ENCODE measurements at places on chromosomes 1 and 21.

DNA sequence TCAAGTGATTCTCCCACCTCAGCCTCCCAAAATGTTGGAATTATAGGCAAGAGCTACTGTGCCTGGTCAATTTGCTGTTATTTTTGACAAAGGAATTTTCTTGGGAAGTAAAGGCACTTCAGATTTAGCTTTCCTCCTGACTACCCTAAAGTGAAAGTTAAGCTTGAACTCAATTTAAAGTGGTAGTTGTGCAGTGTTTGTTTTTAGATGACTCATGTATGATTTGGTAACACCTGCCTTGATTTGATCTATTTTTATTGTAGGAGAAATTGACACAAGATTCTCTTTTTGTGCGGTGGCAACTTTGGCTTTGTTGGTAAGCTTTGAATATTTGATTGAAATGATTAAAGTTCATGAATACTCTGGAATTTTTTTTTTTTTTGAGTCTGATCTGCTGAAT lies 5.0 kb downstream of the RABGGTB start:
- no peak for DNase-seq

DNA sequence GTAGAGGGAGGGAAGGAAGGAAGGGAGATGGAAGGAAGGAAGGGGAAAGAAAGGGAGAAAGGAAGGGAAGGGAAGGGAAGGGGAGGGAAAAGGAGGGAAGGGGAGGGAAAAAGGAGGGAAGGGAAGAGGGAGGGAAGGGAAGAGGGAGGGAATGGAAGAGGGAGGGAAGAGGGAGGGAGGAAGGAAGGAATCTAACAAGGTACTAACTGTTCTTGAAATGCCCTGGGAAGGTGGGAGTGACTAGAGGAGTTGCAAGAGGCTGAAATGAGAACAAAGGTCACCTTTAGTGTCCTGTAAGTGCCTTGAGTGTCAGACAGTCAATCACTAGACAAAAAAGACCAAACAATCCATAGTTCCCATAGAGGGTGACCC lies 2.3 kb upstream of the ATP2B4 start:
- no peak for DNase-seq

DNA sequence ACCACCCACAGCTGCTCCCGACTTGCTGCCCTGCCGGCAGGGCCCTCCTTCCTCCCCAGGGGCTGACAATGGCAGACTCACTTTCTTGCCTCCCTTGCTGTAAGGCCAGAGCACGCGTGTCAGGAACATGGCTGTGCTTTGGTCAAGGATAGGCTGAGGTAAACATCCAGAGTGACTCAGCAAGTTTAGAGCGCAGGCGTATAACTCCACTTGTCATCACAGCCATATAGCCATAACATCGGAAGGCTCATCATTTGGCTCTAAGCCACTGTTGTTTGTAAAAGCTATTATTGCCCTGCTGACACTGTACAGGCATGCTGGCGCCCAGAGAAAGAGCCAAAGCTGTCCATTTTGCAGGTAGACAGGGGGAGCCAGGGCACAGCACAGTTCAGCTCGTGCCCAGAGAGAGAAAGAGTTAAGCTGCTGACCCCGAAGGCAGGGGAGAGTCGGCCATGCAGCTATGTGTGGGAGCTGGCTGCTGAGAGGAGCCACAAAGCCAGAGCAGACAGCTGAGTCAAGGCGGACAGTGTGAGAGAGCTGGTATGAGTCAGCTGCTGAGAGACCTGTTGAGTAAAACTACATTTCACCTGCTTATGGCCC lies 60.6 kb downstream of the GNG4 start:
- DNase-seq: no peak

- no peak for DNase-seq
Measured at GRCh38 chr1:5338466-5338865, 653.8 kb downstream of the NPHP4 start.

DNA sequence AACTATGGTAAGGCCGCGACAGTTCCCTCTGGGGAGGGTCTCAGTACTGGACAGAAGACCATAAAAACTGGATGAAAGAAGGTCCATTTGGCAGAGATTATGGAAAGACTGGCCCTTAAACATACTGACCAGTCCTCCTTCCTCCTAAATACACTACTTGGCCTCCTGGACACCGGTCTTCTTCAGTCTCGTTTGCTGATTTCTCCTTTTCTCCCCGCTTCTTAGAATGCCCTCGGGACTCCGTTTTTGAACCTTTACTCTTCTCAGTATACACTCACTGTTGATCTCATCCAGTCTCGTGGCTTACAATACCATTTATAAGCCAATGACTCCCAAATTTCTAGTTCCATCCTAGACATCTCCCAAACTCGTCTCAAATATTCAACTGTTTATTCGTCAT lies 694 bp upstream of the MRPL9 start:
- DNase-seq: no peak

DNA sequence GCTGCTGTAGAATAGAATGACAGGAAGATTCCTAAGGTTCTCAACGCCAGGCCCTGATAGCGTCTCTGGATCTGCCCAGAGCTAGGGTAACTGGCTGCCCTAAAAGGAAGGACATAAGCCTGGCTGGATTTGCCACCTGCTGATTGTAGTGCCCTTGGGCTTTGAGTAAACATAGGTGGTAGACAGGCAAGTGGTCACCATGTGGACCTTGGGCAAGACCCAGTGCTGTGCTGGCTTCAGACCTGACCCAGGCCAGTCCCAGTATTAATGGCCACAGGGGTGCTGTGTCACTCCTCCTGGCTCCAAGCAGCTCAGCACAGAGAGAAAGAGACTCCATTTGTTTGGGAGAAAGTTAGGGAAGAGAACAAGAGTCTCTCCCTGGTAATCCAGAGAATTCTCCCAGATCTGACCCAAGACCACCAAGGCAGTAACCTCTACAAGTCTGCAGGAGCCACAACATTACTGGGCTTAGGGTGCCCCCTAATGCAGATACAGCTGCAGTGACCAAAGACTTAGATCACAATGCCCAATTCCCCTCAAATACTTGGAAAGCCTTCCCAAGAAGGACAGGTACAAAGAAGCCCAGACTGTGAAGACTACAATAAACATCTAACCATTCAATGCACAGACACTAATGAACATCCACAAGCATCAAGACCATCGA lies 44.5 kb downstream of the PHTF1 start:
- DNase-seq: no peak

GRCh38 chr1:3697810-3698209 lies 45.5 kb downstream of the TP73 start:
- no peak for DNase-seq

DNA sequence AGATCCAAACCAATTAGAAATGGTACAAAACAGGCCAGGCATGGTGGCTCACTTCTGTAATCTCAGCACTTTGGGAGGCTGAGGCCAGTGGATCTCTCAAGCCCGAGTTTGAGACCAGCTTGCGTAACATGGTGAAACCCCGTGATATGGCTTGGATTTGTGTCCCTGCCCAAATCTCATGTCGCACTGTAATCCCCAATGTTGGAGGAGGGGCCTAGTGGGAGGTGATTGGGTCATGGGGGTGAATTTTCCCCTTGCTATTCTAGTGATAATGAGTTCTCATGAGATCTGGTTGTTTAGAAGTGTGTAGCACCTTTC lies 7.0 kb upstream of the VASH2 start:
- no peak for DNase-seq

DNA sequence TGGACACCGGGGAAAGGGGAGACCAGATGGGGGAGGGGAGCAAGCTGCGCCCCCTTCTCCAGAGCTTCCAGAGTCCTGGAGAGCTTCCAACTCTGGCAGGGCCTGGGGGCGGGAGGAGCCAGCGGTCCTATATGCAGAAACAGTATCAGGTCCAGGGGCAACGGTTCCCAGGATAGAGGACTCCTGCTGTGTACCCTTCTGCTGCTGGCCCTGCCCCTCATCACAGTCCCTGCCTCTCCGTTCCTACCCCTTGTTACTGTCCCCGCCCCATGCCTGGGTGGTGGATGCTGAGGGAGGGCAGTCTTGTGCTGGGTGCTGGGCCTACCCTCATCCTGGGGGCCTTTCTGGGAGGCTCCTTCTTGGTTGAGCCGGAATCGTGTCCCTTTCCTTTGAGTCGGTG lies 19.2 kb upstream of the PEX10 start:
- no peak for DNase-seq

GRCh38 chr1:238664139-238664538 lies 722.2 kb upstream of the CHRM3 start:
- DNase-seq: no peak

- DNase-seq: no peak
Measured at GRCh38 chr1:39051956-39052355, 25.8 kb downstream of the NDUFS5 start.

GRCh38 chr1:159866066-159866465 lies 3.6 kb upstream of the VSIG8 start:
- DNase-seq: no peak

DNA sequence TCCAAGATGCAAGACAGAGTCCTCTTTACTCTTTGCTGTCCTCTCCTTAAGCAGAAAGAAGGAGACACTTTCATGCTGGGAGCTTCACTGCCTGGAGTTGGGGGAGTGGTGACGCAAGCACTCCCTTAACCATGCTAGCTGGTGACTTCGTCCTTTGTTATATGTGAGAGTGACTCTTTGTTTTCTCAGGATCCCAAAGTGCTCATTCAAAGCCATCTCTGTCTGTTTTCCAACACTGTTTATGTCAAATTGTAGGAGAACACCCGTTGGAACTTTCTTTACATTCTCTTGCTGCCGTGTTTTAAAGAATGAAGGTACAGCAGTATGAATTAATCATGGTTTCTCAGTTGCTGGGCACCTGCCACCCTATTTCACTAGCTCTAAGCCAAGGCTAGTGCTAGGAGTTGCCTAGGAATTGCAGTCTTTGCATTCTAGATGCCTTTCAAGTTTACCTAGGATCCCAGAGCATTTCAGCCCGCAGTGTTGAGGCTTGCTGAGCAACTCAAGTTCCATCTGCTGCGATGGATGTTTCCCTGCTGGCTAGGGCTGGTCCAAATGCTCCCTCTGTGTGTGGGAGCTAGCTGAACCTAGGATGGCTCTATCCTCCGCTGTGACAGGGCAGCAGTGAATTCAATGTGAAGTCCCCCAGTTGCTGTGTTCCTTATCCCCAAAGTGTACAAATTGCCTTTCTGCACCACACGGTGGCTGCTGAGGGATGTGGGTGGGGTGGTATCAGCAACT lies 82.6 kb upstream of the GPR52 start:
- DNase-seq: no peak

DNA sequence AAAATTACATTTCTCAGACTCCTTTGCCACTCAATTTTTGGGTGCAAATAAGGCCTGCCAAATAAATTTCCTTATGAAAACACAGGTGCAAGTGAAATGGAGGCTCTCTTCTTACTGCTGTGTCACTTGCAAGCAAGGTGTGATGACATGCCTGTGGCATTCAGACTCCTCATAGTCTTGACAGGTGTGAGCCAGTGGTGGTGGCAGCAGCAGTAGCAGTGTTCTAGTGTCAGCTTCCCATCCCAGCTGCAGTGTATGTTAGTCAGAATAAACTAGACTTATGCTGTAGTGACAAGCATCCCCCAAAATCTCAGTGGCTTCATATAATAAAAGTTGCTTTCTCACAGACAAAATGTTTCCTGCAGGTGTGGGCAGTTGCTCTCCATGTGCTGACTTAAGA lies 3.8 kb upstream of the EEIG2 start:
- DNase-seq: no peak

DNA sequence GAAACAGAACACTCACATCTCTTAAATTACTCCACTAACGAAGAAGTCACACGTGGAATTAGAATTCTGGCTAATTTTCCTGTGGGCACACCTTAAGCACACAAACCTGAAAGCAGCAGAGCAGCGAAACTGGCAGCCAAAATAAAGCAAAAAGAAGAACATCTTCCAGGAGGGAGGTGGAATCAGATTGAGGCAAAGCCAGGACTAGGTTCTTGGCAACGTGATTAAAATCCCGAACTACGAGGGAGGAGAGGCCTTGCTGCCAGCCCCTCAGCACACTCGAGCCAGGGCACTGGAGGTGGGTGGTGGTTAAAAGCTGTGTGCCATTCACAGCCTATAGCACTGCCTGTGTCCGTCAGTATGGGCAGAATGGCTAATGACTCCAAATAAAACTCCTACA lies 58.0 kb downstream of the HIVEP3 start:
- DNase-seq: no peak

GRCh38 chr1:219639876-219640577 lies 27.1 kb upstream of the ZC3H11B start:
- no peak for DNase-seq

DNA sequence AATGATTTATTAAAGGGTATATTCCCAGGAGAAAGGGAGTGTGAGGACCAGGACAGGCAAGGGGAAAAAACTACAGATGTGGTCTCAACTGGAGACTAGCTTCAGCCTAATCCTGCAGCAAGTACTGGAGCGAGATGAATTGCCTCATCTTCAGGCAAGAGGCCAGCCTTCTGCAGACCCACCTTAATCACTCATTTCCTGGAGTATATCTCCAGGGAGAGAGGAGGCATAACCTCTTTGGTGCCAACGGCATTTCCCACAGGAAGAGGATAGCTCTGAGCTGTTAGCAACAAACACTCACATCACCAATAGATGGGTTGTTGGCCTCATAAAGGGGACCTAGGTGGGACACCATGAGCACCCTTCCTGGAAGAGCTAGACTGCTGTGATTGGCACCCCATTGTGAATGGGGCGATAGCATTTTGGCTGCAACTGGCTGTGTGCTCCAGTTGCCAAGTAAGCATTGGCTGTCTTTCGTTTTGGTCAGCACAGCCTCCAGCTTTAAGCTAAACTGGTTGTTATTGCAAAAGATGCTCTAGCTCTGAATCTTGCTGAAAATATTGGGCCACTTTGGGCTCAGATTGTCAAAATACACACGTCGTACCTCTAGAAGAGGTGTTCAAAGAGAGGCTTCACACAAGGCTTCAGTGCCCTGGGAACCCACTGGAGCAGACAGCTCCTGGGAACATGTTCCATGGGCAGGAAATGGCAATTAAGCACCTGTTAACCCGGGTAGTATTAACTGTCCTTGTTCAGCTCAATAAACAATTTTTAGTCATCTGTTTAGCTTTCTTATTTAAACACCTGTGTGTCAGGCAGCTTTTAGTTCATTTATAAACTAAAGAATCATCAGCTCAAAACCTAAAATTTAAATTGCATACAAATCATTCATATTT lies 314.8 kb upstream of the C1orf87 start:
- no peak for DNase-seq

DNA sequence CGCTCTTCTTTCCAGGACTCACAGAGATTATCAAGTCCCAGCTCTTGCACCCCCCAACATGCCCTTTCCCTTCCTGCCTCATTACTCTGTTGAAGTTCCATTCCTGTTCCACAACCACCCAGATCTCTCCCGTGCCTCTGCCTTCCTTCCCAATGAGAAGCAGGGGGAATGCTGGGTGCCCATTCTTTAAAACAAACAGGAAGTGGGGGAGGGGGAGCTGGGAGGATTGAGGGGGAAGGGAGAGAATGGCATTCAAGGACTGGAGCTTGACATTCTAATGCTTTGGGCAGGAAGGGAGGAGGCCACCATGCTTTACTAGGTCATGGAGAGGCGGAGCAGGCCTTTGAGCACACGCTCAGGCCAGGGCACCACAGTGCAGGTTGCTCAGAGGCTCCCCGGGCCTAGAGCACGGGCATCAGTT lies 150.3 kb upstream of the IRF2BP2 start:
- DNase-seq: no peak

GRCh38 chr1:223036479-223036845 lies 106.6 kb downstream of the TLR5 start:
- no peak for DNase-seq
